ENCODE measurements at places on chromosomes 4 and X.

DNA sequence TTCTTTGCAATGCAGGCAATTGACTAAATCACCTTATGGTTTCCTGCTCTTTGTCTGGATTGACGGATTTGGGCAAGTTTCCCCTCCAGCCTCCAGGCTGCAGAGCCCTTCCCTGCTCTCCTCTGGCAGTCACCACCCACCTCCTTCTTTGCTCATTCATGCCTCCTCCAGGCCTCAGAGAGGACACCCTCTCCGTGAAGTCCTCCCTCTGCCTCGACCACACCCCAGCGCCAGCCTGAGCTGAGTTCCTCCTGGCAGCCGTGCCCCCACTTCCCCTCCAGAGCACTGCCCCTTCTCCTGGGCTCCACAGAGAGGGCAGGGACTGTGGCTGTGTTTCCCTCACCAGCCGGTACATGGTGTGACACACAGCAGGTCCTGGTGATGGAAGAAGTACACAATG is 53.7 kb downstream of the DCTD start:
- no peak for DNase-seq

DNA sequence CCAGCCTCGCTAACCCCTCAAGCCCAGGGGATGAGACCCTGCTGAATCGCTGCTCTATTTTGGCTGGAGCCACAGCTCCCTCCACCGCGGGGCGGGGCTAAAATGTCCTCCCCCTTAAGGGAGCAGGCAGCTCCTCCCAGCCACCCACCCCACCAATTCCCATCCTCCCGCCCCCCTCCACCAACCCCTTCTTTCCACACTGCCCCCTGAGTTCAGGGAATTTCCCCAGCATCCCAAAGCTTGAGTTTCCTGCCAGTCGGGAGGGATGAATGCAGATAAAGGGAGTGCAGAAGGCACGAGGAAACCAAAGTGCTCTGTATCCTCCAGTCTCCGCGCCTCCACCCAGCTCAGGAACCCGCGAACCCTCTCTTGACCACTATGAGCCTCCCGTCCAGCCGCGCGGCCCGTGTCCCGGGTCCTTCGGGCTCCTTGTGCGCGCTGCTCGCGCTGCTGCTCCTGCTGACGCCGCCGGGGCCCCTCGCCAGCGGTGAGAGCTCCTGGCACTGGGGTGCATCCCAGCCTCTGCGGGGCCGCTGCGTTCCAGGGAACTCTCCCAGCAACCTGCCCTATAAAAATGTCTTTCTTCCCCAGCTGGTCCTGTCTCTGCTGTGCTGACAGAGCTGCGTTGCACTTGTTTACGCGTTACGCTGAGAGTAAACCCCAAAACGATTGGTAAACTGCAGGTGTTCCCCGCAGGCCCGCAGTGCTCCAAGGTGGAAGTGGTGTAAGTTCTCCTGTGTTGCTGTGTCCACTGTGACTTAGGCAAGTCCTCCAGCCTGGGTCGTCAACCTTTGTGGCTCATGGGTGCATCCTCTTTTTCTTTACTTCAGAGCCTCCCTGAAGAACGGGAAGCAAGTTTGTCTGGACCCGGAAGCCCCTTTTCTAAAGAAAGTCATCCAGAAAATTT is at the start of gene CXCL6:
CXCL6 (plus strand) TSS at position 306 of the 907 bp plus-strand sequence; CDS start at position 379, 73 bp downstream.
- no peak for DNase-seq

- no peak for DNase-seq
Observed at GRCh38 chr4:121822796-121823504, 733 bp downstream of the CCNA2 start.

DNA sequence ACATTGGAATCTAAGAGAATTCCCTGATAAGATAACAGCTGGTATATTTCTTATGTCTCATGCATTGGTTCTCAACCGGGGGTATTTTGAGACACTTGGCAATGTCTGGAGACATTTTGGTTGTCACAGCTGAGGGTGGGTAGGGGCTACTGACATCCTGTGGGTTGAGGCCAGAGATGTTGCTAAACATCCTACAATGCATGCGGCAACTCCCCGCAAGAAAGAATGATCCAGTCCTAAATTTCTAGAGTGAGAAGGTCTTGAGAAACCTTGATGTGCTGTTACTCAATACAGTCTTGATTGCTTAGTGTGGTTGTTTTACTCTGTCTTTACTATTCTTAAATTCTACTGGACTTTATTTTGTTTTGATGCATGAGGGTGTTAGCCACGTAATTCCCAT is 287.2 kb downstream of the FRMPD4 start:
- DNase-seq = no peak

- no peak for DNase-seq
Observed at GRCh38 chr4:11801466-11802446, 373.1 kb upstream of the HS3ST1 start.

- DNase-seq = no peak
Observed at GRCh38 chr4:119027811-119028210, 107.8 kb upstream of the MYOZ2 start.

DNA sequence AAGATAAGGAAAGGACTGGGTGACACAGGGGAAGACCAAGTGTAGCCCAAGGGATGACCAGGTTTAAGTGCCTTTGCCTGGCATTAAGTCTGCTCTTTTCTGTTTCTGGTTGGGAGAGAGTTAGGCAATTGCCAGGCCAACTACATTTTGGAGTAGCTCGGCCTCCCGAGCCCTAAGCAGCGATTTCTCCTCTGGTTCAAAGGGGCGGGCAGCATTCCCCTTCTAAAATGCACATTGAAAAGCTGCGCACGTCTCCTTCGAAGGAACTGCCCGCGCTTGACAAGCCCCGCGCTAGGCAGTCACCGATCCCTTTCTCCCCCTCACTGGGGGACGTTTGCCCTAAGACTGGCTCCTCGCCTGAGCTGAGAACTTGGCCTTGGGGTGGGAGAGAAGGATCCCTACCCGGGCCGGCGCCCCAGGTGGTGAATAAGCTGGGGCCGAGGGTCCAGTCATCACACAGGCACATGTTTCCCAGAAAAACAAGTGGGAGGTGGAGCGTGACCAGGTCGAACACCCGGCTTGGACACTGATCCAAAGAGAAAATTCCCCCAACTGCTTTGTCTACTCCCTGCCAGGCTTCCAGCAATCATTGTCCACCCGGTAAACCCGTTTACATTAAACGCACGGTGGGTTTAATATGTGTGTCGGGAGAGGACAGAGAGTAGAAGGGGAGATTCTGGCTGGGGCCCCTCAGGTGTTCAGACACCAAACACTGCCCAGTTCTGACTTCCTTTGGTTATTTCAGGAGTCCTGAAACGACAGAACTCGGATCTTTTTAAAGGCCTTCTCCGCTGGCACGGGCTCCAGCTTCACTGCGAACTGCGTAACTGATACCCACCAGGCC is 4.0 kb downstream of the ARX start:
- no peak for DNase-seq

DNA sequence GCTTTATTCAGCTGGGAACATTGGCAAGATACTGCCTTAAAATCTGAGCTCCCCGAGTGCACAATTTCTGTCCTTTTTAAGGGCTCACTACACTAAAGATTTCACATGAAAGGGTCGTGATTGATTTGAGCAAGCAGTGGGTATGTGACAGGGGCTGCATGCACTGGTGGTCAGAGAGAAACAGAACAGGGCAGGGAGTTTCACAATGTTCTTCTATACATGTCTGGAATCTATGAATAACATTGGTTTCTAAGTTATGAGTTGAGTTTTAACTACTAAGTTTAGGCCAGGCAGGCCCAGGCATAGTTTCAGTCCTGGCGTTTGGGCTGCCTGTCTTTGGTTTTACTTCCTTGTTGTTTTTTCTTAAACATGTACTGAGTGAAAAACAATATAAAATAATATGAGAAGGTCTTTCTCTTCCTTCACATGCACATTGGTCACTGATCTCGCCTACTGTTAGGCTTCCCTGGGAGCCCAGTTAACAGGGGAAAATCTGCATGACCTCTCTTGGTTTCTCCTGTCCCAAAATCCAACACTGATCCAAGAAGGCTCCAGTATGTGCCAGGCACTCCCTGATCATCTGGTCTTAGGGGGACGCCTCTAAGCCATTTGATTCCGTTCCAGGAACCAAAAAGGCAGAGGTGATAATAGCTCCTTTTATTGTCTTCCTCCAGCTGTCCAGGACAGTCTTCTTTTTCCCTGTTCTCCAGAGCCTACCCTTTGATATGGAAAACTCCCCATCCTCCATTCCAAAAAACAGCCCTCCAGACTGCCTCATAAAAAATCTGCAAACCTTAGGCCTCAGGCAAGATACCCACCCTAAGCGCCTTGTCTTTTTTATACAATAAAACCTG is at the start of gene UGT2B17:
UGT2B17 (minus strand) TSS at position 51 of the 854 bp plus-strand sequence. CDS start 7,838 bp downstream, outside the sequence.
- no peak for DNase-seq

GRCh38 chrX:21711129-21711847 is 46.6 kb downstream of the SMPX start:
- DNase-seq = no peak
